ENCODE measurements at places on chromosomes 2 and 18.

- DNase-seq, result no peak
Measured at GRCh38 chr2:186554850-186555671, 34.8 kb upstream of the ITGAV start.

DNA sequence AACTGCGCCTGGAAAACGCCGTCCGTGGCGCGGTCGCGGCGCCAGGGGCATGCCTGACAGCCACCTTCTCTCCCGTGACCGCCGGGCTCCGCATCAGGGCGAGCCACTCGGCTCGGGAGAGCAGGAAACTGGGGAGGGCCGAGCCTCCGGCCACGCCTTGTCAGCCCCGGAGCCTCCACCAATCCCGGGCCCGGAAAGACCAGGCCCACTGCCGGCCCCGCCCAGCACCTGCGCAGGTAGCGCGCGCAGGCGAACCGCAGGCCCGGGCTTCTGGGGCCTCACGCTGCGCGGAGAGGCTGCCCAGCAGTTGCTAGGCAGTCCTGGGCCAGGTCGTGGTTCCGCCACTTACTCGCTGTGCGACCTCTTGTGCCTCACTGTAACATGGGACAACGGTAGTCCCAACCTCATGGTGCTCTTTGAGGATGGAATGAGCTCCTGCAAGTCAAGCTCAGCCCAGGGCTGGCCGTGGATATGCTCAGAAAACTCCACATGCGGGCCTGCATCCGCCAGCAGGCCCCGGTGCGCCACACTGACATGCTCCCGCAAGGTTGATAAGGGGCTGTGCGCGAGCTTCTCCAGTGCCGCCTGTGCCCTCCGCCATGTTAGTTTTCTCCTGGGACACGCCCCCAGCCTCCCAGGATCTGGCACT lies 97.1 kb downstream of the INHBB start:
- no peak for DNase-seq

DNA sequence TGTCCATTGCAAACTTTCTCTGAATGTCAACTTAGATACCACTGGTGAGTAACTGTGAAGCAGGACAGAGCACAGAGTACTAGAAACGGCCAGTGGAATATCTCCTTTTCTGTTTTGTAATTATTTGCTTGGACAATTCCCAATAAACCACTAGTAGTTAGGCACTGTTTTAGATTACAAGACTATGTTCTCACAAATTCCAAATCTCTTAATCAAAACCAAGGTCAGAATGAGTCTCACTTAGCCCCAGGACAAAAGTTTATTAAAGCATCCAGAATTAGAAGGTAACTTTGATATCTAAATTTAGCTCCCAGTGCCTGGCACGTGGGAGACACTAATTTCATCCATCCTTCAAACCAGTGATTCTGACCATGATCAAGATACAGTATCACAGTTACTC lies 89.0 kb downstream of the ZNF521 start:
- DNase-seq, result no peak

DNA sequence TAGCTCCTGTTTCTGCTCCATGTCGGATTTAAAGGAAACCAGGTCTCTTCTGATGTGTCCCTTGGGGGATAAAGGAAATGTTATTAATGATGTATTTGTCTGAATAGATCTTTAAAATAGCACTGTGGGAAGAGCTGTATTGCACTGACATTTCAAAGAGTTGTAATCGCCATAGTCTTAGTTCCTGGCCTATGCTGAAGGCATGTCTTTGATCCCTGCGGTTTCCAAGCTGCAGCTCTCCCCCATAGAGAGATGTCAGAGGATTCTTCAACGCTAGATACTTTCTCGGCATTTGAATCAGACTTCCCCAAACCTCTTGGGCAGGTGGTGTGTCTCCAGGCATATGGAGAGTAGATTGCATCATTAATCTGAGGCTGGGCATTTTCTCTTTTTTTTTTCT lies 40.4 kb downstream of the NAT8 start:
- no peak for DNase-seq
